Stimulated activated CD8-positive, alpha-beta memory T cell treated with anti-CD3 and anti-CD28 coated beads, Interleukin-15, amount 100 ng/mL, for 24 hours (primary cell): ENCODE measurements at places on chromosomes 16 and 17.

GRCh38 chr16:20259541-20259940 lies 67.8 kb downstream of the GP2 start:
- no peak for DNase-seq

DNA sequence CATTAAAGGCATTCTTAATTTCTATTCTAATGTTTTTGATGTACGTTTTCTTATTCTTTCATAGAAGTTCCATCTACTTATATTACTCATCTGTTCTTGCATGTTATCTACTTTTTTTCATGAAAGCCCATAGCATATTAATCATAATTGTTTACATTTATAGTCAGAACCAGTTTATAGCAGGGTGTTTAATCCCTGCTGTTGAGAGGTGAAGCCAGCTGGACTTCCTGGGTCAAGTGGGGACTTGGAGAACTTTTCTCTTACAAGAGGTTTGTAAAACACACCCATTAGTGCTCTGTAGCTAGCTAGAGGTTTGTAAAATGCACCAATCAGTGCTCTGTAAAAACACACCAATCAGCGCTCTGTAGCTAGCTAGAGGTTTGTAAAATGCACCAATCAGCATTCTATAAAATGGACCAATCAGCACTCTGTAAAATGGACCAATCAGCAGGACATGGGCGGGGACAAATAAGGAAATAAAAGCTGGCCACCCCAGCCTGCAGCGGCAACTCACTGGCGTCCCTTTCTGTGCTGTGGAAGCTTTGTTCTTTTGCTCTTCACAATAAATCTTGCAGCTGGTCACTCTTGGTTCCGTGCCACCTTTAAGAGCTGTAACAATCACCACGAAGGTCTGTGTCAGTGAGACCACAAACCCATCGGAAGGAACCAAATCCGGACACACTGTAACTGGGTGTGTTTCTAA lies 120.6 kb downstream of the TANC2 start:
- no peak for DNase-seq

DNA sequence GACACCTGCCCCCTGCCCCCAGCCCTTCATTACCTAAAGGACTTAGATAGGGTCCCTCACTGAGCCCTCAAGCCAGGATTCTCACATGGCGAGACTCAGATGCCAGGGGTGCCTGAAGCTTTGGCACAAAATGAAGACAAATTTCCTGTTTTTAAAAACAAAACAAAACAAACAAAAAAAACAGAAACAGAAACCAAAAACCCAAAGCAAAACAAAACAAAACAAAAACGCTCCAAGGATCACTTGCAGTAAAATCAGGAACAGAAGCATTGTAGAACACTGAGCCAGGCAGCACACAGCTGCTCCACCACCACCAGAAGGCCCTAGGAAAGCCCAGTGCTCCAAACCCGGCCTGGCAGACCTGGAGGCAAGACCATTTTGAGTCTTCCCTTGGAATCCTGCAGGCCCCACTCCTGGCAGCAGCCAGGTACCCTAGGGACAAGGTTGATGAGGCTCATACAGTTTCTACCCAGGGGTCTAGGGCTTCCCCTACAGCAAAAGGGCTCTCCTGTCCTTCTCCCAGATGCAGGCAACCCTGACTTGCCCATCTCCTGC lies 20.8 kb downstream of the MYO18A start:
- DNase-seq = no peak

DNA sequence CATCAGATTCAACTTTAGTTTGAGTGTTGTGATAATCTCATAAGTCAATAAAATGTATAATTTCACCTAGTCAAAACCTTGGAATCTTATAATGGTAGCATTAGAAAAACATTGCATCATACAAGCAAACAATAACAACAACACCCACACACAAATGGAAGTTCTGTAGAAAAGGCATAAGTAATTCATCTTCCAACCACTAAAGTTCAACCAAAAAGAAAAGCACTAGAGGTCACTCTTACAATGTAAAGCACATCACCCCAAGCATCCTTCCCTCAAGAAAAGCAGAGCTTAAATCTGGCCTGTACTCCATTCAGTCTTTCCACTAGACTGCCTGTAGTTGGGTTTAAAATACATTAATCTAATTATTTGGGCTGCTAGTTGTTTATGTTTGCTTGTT lies 1.8 kb downstream of the CNTNAP4 start:
- DNase-seq = no peak

- no peak for DNase-seq
Observed at GRCh38 chr17:69468207-69468606, 53.7 kb downstream of the MAP2K6 start.

GRCh38 chr16:1548727-1549126 lies 15.3 kb downstream of the TMEM204 start:
- no peak for DNase-seq

DNA sequence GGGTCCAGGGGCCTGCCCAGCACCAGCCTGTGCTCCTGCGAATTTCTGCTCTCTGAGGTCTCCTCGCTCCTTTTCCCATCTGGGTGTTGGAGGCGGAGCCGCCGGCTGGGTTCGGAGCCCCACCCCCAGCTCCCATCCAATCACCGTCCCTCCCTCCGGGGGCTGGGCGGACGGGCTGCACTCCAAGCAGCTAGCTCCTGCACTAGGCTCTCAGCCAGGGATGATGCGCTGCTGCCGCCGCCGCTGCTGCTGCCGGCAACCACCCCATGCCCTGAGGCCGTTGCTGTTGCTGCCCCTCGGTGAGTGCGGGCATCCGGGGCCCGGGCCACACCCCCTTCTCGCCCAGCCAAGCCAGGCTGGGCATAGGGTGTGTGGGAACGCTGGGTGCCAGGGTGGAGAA lies at the start of gene NRN1L:
NRN1L (plus strand) TSS at position 202 of the 400 bp plus-strand sequence; CDS start at position 221, 19 bp downstream.
- DNase-seq = no peak

DNA sequence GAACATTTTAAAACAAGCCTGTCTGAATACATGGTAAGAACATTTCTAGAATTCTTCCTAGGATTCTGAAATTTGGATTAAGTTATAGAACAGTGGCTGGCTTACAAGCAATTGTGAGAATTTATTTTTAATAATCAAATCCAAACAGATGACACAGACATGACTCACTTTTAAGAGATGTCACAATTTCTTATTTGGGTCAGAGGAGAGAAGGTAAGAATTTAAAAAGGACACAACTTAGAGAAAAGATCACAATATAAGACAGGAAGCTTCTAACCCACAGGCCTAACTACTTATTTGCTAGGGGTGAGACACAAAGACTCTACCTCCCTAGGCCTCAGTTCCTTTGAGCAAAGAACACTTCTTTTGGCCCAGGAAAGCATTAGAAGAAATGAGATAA lies 32.7 kb downstream of the ZZEF1 start:
- no peak for DNase-seq

- DNase-seq = no peak
Observed at GRCh38 chr17:57010487-57010886, 32.6 kb downstream of the SCPEP1 start.

DNA sequence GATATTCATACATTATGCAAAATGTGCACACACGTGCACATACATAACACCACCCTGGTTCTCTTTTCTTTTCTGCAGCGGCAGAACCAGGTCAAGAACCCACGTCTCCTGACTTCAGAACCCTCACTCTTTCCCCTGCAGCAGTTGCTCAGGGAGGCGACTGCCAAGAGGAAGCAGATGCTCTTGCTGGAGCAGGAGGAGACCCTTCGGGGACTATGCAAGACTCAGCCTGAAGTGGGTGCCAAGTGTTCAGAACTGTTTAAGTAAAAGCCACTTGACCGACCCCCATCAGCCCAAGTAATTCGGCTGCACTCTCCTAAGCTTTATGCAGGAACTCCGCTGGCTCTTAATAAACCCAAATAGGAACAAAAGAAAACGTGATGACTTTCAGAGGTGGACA lies 193.8 kb downstream of the SLC39A11 start:
- no peak for DNase-seq

GRCh38 chr17:72726936-72727335 lies 365.6 kb downstream of the SLC39A11 start:
- no peak for DNase-seq
